ENCODE measurements at places on chromosomes 7 and 10. TPM values are rescaled to one million over a fixed set of nuclear protein-coding genes. Genes with fewer than 3 reads are reported as not detected.

- ATAC-seq: no peak
Observed at GRCh38 chr10:101135141-101136006, 4.3 kb downstream of the TLX1 start.

DNA sequence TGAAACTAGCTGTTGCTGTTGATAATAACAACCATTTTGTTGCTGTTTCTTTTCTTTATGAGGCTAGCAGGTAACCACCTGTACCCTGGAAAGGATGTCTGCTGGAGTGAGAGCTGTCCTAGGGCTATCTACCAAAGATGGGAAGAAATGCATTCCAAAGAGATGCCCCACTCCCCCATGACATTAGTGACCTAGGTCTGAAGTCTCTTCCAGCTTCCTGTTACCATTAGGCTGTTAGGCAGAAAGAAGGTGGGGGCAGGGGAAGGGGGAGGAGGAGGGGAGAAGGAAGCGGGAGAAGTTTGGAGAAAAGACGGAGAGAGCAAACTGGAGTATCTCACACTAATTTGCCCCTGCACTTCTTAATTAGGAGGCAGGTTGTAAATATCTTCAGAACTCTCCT, 118.5 kb downstream of the ABLIM1 start:
- ATAC-seq: no peak

DNA sequence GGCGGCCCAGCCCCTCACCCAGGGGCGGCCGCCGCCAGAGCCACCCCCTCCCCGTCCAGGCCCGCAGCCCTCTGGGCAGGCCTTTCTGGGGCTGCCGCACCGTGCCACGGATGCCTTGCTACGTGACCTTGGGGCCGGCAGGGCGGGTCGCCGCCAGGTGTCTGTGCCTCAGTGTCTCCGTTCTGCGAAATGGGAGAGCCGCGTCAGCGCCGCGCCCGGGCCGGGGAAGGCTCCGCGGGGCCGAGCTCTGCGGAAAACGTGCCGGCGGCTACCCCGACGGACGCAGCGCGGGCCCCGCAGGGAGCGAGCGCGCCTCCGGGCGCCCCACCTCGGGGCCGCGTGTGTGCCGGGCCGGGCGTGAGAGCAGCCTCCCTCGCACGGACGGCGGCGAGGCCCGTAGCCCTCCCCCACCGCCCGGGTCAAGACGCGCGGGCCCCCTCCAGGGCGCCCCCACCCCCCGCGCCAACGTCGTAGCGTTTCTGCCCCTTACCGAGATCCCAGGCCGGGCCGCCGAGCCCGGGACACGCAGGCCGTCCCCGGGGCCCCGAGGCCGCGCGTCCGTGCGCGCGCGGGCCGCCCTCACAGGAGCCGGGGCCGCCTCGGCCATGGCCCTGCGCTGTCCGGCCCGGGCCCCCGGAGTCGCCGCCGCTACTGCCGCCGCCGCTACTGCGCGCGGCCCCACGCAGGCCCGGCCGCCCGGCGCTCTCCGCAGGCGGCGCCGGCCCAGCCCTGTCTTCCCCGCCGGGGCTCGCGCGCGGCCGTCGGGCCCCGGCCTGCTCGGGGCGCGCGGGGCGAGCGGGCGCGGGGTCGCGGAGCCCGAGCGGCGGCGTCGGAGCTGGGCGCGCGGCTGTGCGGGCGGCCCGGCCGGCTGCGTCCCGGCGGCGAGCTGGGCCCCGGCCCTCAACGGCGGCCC, 1.1 kb downstream of the ZNF777 start:
- peak; percentile 40 for ATAC-seq

NANOS1 gene
- 21.7 TPM for total RNA-seq

- ATAC-seq: no peak
Observed at GRCh38 chr7:151590071-151590849, 70.6 kb upstream of the RHEB start.
